ENCODE measurements at places on chromosomes 1 and 21.

DNA sequence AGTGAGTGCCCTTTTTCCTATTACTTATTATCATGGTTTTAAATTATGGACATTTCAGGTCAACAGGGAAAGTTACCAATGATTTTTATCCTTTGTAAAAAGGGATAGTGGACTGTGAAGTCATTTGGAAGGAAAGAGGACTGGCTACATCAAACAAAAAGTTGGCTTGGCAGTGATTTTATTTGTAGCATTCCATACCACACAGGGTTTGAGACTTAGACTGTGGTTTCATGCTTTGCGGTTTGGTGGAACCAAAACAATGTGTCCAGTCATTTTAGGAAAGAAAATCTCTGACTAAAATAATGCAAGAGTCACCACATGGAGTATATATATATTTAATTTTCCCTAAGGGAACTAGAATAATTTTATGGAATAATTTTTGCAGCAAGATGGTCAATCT, 239.5 kb downstream of the HMCN1 start:
- peak; percentile 98 for DNase-seq

GRCh38 chr21:35281956-35282355, 232.9 kb upstream of the RUNX1 start:
- DNase-seq: no peak

DNA sequence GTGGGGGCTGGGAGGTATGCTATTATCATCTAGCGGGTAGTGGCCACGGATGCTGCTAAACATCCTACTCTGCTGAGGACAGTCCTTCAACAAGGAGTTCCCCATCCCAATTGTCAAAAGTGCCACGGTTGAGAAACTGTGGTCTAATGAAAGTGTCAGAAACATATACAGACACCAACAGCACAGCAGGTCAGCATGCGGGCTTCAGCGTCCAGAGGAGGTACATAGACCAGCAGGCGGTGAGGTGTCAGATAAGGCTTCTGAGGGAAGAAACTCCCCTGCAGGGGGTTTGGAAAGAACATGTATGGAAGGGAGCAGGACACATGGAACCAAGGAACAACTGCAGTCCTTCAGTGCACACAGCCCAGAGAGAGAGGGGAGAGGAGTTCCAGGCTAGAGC, 4.8 kb upstream of the TTC4 start:
- DNase-seq: no peak

- DNase-seq: no peak
Measured at GRCh38 chr1:2930016-2930815, 91.1 kb upstream of the ACTRT2 start.

GRCh38 chr1:17572264-17572985, 32.9 kb downstream of the ARHGEF10L start:
- DNase-seq: no peak

- no peak for DNase-seq
Measured at GRCh38 chr1:17847111-17847510, 92.0 kb downstream of the ACTL8 start.

- DNase-seq: no peak
Measured at GRCh38 chr21:37659874-37660273, 256.4 kb downstream of the KCNJ6 start.

- DNase-seq: no peak
Measured at GRCh38 chr1:50426108-50426700, 3.0 kb upstream of the DMRTA2 start.

- peak; percentile 33 for DNase-seq
Measured at GRCh38 chr1:224700918-224701531, 84.9 kb downstream of the CNIH3 start.

GRCh38 chr1:40247655-40248054, at the start of gene TMCO2:
Gene TMCO2, plus strand, starts transcription at chr1:40247937. Its CDS starts 57 bp downstream, at chr1:40247994.
- no peak for DNase-seq

DNA sequence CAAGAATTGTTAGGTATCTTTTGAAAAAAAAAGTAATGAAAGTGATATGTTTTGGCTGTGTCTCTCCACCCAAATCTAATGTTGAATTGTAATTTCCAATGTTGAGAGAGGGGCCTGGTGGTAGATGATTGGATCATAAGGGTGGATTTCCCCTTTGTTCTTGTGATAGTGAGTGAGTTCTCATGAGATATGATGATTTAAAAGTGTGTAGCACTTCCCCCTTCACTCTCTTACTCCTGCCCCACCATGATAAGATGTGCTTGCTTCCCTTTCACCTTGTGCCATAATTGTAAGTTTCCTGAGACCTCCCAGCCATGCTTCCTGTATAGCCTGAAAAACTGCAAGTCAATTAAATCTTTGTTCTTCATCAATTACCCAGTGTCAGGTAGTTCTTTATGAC, 70.7 kb downstream of the XCL2 start:
- no peak for DNase-seq

DNA sequence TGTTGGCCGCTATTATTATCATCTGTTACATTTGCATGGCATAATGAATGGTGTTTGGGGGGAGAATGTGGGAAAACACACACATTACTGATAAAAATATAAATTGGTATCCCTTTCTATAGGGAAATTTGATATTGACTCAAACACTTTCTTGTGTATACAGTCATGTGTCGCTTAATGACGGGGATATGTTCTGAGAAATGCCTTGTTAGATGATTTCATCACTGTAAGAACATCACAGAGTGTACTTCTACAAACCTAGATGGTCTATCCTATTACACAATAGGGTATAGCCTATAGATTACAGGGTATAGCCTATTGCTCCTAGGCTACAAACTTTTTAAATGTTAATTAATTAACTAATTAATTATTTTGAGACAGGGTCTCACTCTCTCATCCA, 67.2 kb upstream of the B3GALNT2 start:
- no peak for DNase-seq

GRCh38 chr1:86505564-86505902, 36.8 kb downstream of the CLCA1 start:
- peak; percentile 11 for DNase-seq

- DNase-seq: no peak
Measured at GRCh38 chr1:55040083-55040932, 960 bp downstream of the PCSK9 start.

GRCh38 chr1:232463225-232463624, 166.7 kb downstream of the SIPA1L2 start:
- DNase-seq: peak; percentile 54

- DNase-seq: no peak
Measured at GRCh38 chr1:54230507-54231339, 30.8 kb downstream of the MRPL37 start.

DNA sequence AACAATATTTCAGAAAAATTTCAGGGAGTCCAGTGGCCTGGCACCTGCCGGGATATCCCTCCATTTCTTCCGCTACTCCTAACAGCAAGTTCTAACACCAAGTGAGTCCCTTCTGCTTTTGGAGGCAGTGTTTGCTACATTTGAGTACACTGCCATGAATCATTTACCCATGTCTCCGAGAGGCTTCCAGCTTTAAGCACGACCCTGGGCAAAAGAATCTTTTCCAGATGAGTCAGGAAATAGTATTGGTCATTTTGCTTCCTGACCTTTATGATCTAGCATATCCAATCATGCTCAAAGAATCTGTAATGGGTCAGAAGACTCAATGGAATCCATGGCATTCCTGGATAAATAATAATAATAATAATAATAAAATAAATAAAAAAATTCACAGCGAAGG, 60.7 kb upstream of the FMN2 start:
- peak; percentile 95 for DNase-seq

GRCh38 chr1:19731311-19731821, 66.7 kb downstream of the HTR6 start:
- DNase-seq: no peak

DNA sequence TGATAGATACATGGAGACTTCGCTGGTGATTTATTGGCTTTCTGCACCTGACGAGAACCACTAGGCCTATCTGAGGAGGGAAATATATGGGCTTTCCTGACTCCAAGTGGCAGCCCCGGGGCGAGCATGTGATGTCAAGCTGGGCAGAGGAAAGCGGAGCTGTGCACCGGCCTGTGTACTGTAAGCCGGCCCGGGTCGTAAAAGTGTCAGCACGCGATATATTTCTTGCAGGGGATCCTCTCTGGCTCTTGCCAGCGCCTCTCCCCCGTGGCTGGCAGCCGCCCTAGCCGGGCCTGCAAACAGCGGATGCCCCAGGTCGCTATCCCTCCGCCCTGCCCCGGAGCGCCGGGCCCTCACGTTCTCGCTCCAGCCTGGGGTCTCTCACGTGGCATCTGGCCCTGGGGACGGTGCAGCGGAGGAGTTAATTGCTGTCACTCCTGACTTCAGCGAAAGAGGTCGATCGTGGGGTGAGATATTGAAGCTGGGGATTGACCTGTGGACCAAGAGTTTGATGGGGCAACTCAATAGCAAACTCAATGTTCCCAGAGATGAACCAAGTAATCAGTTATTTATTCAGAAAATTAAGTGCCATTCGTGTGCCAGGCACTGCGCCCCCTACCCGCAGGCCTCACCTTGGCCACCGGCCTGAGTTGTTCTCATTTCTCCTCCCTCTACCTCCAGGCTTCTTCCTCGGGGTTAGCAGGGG, 41.0 kb upstream of the HAO2 start:
- peak; percentile 39 for DNase-seq

All from fibroblast of skin of right biceps (primary cell).